ENCODE measurements at places on chromosomes 1 and 21.
A peak's percentile ranks its signal among the peaks of the same experiment; 100 is the strongest.

DNA sequence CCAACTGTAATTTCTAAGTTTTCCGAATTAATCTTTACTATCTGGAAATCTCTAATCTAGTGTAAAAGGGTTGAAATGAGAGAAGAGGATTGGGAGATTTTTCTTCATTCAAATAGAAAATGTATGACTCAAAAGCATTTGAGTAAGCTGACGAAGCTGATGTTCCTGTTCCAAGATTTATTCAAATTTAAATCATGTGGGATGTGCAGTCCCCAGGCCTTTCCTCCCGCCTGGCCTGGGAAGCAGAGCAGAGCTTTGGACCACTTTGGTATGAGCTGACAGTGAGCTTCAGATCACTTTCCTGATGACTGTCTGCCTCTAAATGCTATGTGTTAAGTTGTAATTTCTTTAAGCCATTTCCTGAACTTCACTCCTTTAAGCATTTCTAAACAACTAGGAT, 192.0 kb downstream of the DHRS3 start:
- no peak for DNase-seq

DNA sequence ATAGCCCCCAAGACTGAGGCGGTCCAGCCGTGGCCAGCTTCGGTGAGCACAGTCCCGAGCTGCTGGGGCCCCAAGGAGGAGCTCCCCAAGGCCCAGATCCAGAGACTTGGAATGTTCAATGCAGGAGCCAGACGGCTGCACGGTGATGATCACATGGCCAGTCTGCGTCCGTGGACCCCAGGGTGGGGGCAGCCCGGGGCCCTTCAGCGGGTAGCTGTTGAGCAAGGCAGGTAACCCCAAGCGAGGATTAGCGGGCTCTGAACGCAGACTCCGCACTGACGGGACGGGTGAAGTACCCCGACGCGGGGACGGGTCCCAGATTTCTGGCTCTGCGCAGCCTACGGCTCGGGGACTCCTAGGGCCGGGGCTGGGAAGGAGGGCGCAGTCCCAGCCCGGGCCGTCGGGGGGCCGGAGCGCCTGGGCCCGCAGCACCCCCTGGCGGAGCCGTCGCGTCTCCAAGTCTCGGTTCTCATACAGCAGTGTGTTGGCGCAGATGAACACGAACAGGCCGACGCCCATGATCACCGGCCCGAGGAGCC, 2.7 kb downstream of the TMEM200B start:
- DNase-seq = peak; percentile 66

DNA sequence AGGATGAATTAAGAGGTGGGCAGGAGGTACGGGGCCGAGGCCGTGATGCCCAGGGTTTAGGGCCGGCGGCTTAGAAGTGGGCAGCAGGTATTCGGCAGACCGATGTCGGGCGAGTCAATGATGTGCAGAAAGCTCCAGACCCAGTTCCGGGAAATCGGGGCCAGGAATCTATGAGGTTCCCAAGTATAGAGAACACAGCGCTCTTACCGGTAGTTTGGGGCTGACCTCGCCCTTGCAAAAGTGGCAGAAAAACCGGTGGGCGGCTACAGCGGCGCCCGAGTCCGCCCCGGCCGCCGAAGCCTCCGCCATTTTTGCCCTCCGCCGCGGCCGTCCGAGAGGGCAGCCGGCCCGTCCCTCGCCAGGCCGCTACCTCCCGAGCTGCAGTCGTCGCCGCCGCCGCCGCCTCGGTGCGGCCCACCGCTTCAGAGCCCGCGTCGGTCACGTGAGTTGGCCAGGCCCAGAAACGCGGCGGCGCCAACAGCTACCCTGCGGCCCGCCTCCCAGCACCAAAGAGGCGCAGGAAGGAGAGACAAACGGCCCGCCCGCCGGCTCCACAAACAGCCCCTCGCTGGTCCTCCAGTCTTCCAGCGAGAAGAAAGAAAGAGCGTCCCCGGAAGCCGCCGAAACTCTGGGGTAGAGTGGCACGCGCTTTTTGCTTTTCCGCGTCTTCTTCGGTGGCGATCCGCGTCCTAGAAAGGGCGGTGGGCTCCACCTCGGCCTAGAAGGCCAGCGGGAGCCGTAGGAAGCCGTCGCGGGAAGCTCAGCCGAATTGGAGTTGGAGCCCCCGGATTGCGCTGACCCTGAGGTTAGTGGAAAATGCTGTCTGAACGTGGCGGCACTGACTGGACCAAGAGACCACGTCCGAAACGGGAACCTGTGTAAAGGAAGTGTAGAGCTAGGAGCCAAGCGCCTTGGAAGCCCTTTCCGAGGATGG, at the start of the genes POLR3C and RNF115:
Gene POLR3C, plus strand, starts transcription at position 636 of the 934 bp plus-strand sequence. CDS start 1,577 bp downstream, outside the sequence.
Gene RNF115, minus strand, starts transcription at position 531 of the 934 bp plus-strand sequence. Its CDS starts 222 bp downstream, at position 309.
- DNase-seq = peak; percentile 95

GRCh38 chr1:62882201-62883104, 98.5 kb downstream of the ATG4C start:
- no peak for DNase-seq

Measured in lung (tissue), 17 donors.